Activated naive CD8-positive, alpha-beta T cell treated with anti-CD3 and anti-CD28 coated beads, Interleukin-2, amount 50 U/mL, for 24 hours (primary cell): ENCODE measurements at places on chromosomes 6 and 20.

- DNase-seq, result no peak
Observed at GRCh38 chr20:57921676-57922075, 211.9 kb upstream of the PMEPA1 start.

DNA sequence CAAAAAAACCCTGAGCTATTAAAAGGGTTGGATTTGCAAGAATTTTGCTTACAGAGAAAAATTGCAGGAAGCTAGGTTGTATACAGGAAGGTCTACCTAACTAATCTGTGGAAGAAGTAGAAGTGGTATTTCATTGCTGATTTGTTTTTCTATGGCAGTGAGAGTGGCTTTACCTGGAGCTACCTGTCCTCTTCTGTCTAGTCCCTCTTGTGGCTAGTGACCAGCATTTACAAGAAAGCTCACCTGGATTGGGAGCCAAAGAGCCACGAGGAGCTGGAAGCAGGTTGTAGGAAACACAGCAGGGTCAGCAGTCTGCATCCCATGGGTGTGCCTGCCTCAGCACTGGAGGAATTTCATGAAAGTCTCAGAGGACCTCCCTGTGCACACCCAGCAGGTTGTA lies 120.3 kb upstream of the RALGAPA2 start:
- DNase-seq, result no peak

GRCh38 chr20:57245997-57246396 lies 20.4 kb downstream of the BMP7 start:
- DNase-seq, result no peak

DNA sequence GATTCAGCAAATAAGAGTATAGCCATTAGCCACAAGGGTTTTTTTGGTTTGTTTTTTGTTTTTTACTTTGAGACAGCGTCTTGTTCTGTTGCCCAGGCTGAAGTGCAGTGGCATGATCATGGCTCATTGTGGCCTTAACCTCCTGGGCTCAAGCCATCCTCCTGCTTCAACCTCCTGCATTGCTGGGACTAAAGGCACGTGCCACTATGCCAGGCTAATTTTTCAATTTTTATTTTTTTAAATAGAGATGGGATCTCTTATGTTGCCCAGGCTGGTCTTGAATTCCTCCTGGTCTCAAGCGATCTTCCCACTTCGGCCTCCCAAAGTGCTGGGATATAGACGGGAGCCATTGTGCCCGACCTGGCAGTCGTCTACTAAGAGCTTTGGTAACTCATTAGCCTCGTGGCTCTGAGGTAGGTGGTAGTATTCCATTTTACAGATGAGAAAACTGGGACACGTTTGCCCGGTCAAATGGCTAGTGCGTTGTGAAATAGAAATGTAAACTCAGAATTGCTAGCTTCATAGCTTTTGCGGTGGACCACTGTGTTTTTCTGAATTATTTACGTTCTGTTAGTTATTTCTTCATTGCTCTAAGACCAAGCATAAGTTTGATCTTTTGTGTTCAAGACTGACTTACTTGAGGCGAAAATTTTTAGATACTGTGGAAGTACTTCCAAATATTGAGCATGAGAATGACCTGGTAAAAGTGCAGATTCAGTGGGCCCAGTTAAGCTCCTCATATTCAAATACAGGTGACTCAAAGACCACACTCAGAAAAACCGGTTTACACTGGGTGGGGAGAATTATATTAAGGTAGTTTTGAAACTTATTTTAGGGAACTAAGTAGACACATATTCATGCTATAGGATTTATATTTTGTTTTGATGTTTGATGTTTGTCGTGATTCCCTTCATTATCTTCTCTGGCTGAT lies 2.1 kb downstream of the PANK2 start:
- no peak for DNase-seq

GRCh38 chr6:33766921-33767907 lies 20.5 kb upstream of the IP6K3 start:
- no peak for DNase-seq
